ENCODE measurements at places on chromosomes 11 and 22.
A peak's percentile ranks its signal among the peaks of the same experiment; 100 is the strongest.

DNA sequence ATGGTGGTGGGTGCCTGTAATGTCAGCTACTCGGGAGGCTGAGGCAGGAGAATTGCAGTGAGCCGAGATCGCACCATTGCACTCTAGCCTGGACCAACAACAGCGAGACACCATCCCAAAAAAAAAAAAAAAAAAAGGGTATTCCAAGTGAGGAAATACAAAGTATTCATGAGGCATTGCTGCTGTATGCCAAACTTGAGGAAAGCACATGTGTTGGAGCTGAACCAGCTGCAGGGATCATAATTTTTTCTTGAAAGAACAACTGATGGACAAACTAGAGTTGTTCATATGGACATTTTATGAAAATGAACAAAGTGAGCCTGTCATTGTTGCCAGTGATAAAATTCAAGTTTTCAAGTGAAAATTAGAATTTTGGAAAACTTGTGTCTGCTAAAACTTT, 15.8 kb downstream of the MARK2 start:
- DNase-seq: no peak

DNA sequence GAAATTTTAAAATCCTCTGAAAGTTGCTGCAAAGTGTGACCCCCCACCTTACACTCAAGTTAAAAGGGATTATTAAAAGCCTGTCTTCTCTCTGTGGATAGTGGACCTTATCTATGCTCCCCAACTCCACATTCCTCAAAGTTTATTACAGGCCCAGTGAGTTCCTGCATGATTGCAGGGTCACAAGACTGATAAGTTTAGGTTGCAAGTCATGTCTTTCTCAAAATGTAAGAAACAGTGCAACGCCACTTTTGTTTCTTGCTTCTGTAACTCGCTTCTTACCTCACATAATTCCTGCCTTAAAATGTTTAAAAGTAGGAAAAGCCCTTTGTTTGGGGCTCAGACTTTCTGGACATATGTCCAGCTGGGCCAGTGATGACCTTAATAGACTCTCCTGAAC, 38.4 kb upstream of the GLYAT start:
- no peak for DNase-seq

DNA sequence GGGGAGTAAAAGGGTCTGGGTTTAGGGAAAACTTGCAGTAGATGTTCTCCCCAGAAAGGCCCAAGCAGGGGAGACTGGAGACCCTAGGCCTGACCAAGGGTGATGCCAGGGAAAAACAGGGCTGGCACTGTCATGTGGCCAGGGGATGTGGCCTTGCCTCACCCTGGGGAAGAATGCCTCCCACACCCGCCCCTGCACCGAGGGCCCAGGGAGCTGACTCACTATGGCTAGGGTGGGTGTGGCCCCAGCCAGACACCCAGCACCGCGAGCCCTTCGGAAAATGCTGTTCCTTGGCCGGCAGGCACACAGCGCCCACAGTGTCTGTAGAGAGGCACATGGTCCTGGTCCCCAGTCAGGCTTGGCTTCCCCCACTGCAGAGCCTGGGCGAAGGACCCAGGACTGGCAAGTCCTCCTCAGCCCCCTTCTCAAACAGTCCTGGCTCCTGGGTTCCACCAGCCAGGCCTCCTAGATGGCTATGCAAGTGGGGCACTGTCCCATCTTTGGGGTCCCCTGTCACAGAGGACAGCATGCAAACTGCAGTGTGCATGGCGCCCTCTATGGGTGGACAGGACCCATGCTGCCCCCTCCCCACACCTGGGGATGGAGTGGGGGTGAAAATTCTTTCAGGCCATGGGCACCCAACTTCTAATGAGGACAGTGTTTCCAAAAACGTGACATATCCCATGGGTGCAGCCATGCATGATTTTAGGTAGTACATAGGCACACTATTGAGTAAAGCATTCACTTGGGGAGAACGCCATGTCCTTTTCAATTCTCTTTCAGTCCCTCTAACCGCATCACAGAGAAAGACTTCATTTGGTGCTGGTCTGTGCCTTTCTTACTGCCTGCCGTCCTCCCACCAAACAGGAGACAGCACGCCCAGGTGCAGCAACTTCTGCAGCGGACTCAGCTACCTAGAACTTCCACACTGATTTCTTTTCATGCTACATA, 15.2 kb downstream of the TMPRSS5 start:
- DNase-seq: no peak

- no peak for DNase-seq
These were observed 8.7 kb upstream of the ABTB2 start for GRCh38 chr11:34366522-34366921.

- peak; percentile 89 for DNase-seq
These were observed 32.0 kb upstream of the COMT start for GRCh38 chr22:19909350-19910179.

GRCh38 chr11:116731097-116731761, 41.6 kb downstream of the BUD13 start:
- DNase-seq: peak; percentile 63
